ENCODE measurements at places on chromosomes 4 and X.

GRCh38 chr4:185865901-185866328 is 53.9 kb upstream of the SORBS2 start:
- DNase-seq = peak; percentile 85

DNA sequence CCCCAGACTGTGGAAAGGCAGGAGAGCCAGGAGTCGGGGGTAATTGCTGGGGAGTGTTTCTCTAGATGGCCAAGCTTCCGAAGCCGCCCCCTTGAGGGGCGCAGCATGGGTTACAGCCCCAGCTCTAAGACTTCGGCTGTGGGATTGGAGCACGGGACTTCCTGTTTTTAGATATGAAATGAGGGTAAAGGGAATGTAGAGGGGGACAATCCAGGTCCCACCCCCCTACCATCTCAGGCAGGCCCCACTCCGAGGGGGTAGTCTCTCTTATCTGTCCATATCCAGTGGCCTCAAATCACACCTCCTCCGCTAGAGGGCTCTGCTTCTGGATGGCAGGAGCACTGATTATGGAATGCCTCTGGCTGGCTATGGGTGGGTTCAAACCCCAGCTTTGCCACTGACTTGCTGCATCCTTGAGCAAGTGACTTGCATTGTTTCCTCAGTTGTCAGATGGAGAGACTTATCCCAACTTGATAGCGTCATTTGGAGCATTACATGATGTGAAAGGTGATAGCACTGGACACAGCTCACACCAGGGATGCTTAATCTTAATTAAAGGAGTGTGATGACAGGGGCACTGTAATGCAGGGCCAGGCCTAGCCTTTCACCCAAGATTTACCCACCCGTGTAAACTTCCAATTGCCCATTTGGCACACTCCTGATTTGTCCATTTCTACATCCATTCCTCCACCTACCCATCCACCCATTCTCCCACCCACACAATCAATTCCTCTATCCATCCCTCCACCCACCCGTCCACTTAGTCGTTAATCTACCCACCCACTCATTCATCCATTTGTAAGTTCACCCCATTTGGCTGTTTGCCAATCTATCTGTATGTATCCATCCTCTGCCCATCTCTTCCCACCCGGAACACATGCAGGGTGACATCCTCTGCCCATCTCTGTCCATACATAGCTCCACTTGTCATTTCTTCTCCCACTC is 848 bp upstream of the KCND1 start:
- peak; percentile 43 for DNase-seq

DNA sequence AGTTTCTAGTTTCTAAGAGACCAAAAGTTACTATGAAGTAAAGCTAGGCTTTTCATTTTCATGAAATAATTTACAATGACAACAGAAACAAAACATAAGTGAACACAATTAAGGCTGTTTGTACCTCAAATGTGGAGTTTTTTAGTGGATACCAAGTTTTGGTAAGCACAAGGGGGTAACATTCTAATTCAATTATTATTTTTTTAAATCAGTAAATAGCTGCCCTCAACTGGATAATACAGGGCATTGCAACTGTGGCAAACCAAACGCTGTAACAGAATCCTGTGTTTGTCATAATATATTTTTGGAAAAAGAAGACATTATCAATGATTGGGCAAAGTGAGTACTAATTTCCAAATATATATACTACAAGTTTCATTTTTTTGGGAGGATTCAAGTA is 150.3 kb downstream of the FBXW7 start:
- DNase-seq = peak; percentile 20

GRCh38 chrX:154530286-154530685 is 14.3 kb upstream of the FAM3A start:
- DNase-seq = no peak

GRCh38 chrX:63718010-63718694 is 66.9 kb downstream of the ARHGEF9 start:
- no peak for DNase-seq

GRCh38 chr4:19580095-19580494 is 671.6 kb upstream of the SLIT2 start:
- peak; percentile 72 for DNase-seq

DNA sequence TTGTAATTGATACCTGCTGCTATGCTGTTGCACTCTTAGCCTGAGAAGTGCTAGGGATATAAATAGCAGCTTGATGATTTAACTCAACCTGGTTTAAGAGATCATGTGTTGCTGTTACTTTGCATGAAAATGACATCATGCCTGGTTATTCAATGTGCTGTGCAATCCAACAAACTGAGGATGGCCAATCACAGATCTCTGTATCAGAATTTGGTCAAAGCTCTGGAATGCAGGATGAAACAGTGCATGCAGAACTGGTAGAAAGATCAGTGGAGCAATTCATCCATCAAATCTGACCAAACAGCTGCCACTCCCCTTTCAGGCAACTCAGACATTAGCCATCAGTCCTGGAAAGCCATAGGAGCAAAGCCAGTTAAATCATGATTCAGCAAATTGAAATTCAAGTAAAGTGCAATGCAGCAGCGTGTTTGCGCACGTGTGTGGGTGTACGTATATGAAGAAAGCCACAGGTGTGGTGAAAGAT is 160.3 kb upstream of the RASGEF1B start:
- peak; percentile 79 for DNase-seq

DNA sequence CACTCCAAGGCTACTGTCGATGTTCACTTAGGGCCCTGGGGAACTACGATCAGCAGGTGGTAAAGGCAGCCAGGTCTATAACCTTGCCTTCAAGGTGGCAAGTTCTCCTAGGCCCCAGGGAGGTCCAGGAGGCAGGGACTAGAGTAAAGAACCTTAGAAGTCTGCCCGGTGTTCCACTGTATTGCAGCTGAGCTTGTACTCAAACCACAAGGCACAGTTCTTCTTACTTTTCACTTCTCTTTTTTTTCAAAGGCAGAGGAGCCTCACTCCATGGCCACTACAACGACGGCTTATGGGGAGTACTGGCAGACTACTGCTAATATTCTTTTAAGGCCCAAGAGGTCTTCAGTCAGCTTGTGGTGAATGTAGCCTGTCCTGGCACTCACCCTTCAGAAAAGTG is 78.8 kb upstream of the GPR174 start:
- no peak for DNase-seq

GRCh38 chr4:6768539-6768905 is 14.0 kb upstream of the KIAA0232 start:
- DNase-seq = peak; percentile 37

DNA sequence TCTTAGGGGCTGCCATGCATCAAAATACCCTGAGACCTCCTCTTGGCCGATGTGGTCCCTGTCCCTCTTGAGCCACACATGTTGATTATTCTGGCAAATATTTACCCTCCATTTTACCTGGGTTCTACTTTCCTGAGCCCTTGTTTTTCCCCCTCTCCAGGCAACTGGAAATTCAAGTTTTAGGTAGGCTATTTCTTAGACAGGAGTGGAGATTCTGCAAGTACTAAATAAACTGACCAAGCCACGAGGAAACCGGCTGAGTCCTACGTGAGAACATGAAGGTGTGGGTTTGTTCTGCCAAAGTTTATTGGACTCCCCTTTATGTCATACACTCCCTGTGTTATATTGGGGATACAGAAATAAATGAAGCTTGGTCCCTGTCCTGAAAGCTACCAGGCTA is 88.1 kb downstream of the RTL5 start:
- no peak for DNase-seq

DNA sequence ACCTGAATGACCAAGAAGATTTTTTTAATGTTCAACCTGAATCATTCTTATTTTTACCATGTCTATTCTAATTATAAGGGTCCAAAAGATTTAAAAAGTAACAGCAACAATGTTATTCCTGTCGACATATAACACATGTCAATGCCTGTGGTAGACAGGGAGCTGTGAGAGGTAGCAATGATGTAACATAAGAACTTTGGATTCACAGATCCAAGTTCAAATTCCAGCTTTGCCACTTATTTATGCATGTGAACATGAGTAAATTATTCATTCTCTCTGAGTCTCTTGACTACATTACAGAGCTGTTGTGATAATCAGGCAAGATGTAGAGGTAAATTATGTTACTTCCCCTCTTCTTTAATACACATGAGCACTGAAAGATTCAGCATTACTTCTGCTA is 54.5 kb downstream of the KLHL8 start:
- DNase-seq = no peak

DNA sequence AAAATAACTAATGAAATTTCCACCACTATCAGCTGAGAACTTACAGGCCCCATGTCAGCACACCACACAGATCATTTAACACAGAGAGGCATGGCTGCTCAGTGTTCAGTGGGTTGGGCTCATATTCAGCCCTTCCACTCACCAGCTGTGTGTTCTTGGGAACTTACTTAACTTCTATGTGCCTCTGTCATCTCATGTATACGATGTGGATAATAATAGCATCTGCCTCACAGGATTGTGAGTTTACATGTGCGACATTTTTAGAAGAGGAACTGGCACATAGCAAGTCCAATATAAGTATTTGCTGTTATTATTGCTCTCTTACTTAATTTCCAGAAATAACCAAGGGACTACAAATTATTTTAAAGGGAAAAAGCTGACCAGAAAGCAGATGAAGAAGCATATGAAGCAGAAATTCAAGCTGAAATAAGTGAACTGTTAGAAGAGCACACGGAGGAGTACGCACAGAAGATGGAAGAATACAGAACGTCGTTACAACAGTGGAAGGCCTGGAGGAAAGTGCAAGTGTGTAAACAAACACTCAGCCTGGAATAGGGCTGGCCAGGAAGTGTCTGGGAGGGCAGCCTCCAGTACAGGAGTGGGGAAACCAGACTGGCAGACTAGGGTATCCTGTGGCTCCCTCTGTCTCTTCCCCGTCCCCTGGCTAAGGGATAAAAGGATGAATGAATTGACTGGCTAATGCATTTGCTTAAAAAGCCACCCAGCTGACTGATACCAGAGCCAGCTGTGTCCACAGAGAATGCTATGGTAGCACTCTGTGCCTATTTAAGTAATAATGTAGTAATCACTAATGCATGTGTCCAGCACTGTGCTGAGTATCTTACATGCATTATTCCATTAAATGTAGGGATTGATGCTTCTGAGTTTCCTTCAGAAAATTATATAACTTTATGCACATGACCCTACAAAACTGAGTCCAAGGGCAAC is 67.1 kb downstream of the CC2D2A start:
- no peak for DNase-seq

- DNase-seq = no peak
Observed at GRCh38 chr4:6262847-6263487, 6.7 kb upstream of the WFS1 start.

DNA sequence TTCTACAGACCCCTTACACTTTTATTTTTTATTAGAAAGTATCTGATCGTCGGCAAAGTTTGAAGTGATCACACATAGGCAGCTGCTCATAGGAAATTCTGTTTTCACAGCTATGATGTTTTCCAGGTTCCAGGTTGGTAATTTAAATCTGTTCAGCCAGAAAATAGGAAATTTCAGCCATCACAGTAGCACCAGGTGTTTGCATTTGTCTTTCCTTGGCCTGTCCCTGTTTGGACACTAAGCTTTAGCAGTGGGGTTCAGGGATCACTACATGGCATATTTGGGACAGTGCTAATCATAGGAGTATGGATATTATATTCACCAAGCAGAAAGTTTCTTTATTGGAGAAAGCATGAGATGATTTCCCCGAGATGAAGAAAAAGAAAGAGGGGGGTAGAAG is 92.9 kb downstream of the ANK2 start:
- DNase-seq = no peak

DNA sequence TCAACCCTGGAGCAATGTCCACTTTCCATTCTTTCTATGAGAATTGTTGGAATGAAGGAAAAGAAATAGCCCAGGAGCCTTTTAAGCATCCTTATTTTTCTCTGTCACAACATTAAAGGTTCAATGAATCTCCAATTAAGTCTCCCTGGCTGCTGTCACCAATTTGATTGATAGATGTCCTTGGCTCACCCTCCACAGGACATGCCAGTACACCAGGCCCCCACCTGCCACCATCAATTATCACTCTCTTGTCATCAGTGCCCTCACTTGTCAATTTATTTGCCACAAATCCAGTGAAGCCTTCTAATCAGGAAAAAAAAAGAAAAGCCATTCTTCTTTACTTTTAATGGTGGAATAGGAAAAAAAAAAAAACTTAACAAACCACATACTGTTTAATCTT is 453.6 kb downstream of the CENPC start:
- no peak for DNase-seq

DNA sequence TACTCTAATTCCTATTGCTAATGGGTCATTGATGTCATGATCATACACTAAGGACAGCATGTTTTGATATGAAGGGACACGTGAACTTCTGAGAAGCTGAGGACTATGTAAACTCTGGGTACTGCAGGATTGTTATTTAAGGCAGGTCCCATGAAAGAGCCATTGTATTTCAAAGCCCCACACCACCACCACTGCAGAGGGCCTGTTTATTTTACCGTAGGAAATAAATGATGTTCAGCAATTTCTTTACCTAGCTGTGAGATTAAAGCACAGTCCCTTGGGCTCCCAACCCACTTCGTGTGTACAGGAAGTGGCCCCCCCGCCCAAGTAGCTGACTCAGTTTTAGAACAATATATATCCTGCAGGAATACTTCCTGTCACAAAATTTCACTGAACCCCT is 89.8 kb upstream of the ACSL4 start:
- DNase-seq = no peak

GRCh38 chr4:78510681-78511080 is 40.9 kb upstream of the ANXA3 start:
- no peak for DNase-seq

- peak; percentile 66 for DNase-seq
Observed at GRCh38 chr4:150316332-150317205, 238.3 kb downstream of the DCLK2 start.

- DNase-seq = no peak
Observed at GRCh38 chr4:70829015-70829414, 10.7 kb downstream of the GRSF1 start.

GRCh38 chrX:33989936-33990335 is 142.2 kb downstream of the FAM47A start:
- no peak for DNase-seq

GRCh38 chrX:111567542-111568255 is 56.3 kb downstream of the SERTM2 start:
- no peak for DNase-seq

DNA sequence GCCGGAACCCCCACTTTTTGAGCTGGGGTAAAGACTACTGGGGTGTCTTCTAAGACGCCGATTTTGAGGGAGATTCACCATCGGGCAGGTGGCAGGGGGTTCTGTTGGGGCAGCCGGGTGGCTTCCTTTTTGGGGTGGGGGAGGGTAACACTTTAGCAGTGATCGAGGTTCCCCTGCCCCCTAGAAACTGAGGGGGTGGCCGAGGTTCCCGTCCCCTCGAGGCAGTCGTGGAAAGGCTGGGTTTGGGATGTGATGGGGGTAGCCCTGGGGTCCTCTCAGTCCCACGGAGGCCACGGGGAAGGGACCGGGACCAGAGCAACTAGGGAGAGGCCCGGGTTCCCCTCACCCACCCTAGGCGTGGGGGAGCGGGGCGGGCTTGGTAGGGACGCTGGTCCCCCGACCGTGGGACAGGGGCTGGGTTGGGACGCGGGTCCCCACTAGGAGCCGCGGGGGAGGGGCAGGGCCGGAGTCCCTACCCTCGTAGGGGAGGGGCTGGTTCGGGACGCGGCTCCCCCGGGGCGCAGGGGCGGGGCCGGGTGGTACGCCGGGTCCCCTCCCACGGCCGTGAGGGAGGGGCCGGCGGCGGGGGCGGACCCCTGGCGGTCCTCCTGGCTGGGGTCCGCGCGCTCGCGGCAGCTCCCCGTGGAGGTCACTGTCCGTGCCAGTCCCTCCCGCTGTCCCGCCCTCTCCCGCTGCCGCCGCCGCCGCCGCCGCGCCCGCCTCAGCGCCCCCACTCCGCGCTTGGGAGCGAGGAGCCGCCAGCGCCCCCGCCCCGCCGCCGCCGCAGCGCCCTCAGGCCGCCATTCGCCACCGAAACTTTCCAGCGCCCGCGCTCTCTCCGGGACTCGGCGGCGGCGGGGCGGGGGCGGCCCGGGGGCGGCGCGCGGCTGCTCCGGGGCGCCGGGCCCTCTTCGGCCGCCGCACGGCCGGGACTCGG is at the start of gene TBL1X:
TSS of gene TBL1X (plus strand) at position 624 of the 937 bp plus-strand sequence. CDS start 188,529 bp downstream, outside the sequence.
- peak; percentile 48 for DNase-seq

Data from AG10803 (cell line).